Ammon's horn (tissue), 1 donor: ENCODE measurements at places on chromosomes 2 and 18.

DNA sequence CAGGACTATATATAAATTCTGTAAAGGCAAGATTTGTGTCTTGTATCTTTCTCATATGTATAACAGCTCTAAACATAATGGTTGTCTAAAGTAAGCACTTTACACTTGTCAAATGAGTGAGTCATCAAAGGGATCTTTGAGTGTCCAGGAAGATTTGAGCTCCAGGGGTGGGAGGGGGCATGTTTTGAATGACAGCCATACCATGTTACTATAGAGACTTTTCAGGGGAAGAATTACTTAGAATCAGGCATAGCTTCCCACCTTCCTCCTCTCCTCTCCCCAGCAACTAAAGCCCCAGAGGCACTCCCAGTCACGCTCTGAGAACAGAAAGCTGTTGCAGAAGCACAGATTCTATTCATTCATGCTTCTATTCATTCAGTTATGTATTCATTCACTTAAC lies 65.8 kb upstream of the ALK start:
- DNase-seq, result no peak

DNA sequence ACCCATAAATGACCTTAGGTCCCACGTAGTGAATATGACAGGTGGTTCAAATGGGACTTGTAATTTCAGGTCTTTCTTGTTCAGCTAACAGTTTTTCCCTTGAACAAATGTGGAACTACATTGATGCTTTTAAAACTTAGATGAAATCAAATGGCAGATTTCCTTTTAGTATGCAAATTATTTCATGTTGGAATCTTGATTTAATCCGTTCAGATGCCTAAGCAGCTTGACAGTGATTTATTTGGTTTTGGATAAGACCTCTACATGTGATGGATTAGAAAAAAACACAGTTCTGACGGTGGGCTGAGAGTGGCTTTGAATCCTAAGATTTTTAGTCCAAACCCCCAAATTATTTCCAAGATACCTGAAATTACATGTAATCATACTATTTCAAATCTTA lies 16.9 kb downstream of the SCYGR4 start:
- no peak for DNase-seq

DNA sequence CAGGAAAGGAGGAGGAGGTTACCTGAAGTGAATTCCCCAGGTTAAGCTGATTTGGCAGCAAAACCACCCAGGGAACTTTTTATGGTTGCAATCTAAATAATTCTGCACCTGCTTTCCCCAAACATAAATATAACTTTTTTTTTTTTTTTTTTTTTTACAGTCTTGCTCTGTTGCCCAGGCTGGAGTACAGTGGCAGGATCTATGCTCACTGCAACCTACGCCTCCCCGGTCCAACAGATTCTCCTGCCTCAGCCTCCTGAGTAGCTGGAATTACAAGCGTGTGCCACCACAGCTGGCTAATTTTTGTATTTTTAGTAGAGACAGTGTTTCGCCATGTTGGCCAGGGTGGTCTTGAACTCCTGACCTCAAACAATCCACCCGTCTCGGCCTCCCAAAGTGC lies 16.1 kb upstream of the PPP1CB start:
- no peak for DNase-seq

DNA sequence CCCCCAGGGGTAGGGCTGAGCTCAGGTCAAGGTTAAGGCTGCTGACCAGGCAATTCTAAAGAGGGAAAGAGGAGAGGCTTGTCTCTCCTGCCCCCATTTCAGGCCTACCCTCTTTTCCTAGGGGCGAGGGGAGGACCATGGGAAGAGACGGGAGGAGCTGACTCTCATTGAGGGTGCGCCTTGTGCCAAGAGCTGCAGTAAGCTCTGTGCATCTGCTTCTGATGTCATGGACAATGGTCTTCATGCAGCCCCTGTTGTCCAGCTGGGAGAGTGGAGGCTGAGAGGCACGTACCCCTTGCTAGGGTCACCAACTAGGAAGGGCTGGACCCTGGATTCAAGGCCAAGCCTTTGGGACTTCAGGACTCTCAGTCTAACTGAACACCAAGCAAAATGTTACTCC lies 45.2 kb downstream of the PTGR3 start:
- DNase-seq, result no peak

DNA sequence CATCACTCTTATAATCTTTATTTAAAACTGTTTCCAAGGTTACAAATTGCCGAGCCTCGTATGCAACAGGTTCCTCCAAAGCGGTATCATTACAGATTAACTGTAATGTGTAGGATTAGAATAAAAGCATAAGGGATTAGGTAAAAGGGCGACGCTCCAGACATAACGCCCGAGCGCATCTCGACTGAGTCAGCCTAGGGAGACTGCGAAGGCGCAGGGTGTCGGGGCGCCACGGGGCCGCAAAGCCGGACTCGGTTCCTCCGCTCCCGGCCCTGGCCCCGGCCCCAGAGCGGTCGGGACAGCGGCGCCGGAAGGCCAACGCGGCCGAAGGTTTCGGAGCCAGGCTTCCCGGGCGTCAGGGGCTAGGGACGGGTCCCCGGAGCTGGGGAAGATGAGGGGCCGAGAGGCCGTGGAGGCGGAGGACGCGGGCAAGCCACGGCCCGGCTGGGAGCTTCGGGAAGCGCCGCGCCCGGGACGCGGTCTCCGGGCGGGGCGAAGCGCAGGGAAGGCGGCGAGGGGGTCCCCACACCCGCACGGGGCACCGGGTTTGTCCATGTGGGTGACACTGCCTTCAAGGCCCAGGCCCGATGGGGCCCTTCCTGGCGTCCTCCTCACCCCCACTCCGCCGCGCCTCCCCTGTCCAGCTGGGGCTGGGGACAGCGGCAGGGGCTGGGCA lies 12.9 kb upstream of the SIX3 start:
- DNase-seq, result no peak
